ENCODE measurements at places on chromosomes 5 and 9.
A peak's percentile ranks its signal among the peaks of the same experiment; 100 is the strongest.

- no peak for DNase-seq
Measured at GRCh38 chr5:79699763-79700400, 10.2 kb downstream of the CMYA5 start.

DNA sequence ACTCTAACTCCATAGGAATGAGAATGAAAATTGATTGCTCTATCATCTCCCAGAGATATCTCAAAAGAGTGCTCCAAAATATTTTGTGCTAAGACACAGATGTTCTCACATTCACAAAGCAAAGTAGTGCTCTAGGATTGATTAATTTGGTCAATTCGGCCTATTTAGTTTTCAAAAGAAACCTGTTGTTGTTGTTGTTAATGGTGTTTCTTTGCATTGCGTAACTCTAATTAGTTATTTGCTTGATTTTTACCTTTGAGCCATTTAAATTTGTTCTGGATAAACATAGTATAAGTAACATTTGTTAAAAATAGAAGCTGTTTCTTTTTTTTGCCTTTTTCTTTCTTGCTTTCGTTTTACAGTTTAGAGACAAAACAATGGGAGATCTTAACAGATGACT lies 382.5 kb downstream of the CAAP1 start:
- no peak for DNase-seq

DNA sequence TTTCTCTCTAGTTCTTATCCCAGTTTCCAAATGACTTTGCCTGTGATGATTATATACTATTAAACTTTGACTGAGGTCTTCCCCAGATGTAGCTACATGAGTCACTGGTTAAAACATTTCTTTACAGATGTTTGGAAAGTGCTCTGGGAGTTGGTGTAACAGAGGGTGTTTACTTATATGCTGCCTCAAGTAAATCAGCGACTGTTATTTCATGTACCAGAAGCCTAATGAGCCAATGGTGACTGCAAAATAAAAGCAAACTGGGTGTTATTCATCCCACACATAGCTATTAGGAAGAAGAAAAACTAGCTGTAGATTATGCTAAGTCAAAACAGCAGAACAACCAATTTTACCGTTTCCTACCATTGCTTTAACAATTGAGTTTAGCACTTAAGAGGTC lies 929.7 kb upstream of the SEMA6A start:
- DNase-seq: no peak

GRCh38 chr9:130972957-130973685 lies 34.1 kb upstream of the FIBCD1 start:
- no peak for DNase-seq

DNA sequence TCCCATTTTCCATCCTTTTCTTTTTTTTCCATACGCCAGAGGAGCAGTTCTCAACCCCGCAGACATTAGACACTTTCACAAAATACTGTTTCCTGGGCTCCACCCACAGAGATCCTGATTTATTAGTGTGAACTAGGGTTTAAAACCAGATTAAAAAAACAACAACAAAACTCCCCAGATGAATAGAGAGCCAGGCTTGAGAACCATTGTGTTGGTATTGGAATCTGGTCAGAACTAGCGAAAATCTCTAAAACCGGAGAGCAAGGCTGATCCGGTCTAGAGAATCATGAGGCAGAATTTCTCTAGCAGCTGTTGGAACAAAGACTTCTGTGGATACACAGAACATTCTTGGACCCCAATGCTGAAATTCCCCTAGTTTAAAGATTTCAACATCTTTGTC lies 173.0 kb downstream of the PCSK1 start:
- DNase-seq: no peak

DNA sequence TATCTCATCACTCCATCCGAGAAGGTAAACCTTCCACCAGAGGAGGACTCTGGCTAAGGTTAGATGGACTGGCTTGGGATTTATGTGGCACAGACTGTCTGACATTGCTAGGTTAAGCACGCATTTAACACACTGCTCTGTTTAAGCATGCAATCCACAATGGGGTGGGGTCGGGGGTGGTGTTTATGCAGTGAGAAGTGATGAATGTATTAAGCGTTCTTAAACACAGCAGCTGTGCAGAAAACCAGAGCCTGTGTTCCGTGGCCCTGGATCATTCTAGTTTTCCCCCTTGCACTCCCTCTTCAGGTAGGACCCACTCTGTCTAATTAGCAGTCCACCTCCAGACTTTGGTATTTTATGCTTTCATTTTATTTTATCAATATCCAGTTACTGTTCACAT lies 46.4 kb downstream of the STXBP1 start:
- peak; percentile 71 for DNase-seq

DNA sequence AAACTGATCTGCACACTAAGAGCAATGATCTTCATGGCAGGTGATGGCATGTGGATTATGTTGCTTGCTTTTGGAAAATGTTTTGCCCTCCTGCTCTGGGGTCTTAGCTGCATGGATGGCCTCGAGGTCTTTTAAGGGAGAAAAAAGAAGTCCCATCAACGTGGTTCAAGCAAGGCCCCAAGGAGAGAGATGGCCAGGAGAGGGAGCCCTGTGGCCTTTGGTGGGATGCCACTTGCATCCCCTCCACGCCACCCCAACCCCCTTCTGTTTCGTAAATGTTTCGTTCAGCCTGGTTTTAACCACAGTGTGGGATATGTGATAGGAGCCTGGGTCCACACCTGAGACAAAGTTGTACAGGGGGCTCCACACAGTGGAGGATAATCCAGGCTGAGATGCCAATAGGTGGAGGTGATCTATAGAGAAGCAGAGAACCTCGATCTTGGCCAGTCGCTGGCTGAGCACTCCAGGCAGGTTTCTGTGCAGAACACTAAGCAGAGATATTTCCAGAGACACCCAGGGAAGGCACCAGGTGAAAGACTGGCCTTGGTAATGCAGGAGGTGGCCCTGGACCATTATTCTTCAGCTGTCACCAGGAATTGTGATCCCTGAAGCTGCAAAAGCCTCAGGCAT lies 25.8 kb upstream of the FRRS1L start:
- DNase-seq: peak; percentile 86

DNA sequence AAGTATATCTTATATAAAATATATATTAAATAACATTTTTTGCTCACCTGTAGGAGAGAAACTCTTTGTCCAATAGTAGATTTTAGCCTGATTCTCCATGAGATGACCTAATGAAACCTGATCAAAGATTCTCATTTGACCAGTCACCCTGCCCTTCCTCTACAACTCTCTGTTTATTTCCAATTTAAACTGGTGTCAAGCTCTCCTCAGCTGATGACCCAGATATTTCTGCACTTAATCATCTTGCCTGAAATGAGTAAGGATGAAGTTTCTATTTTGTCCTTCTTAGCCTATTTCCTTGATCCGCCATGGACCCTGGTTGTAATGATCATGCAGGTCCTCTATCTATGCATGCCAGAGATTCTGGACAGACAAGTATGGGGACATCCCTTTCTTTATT lies 179.3 kb upstream of the FGF10 start:
- no peak for DNase-seq

DNA sequence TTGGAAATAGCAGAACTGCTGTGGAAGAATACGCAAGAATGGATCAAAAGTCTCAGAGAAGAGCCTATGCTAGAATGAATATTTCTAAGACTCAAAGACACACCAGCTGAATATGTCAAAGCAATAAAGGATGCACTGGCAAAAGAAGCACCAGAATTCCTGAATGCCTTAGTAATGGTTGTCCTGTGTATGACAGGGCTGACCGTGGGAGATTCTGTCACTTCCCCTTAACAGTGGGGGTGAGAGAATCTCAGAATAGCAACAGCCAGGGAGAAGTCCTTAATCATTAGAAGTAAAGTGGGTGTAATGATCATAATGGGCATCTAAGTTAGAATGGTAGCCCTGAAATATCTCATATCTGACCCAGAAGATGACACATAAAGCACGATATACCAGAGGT lies 14.6 kb upstream of the PRR16 start:
- DNase-seq: no peak

DNA sequence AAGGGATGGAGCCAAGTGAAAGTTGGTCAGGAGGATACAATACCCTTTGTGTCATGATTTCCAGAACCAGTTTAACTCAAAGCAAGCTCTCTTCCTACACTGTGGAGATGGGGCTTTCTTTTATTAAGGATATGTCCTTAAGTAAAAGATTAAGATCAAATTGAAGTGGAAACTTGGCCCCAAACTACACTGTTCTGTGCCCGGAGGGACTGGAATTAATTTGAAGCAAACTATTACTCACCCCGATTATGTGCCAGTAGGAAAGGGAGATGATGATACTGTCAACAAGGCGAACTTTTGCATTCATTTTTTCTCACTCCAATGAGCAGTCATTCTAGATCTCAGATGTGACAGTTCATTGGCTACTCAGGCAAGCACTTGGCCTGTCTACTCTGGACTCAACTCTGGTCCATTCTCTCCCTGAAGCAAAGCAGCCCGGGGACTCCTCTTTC lies 186.7 kb downstream of the NTRK2 start:
- DNase-seq: no peak

DNA sequence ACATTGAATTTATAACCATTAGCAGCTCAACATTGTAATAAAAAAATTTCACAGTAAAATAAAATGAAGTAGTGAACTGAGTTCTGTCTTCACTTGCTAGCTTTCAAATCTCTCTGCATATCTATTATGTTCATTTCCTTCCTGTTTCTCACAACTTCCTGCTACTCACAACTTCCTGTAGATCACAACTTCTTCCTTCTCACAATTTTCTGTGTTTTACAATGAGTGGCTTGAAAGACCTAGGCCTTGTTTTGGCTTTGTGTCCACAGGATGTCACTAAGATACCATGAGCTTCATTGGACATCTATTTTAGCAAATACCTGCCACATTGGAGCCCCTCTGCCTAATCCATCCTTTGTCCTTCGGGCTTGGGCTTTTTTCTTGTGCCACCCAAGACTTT lies 480.3 kb upstream of the ADAMTS16 start:
- no peak for DNase-seq

- DNase-seq: no peak
Measured at GRCh38 chr5:110179321-110179720, 489.6 kb downstream of the MAN2A1 start.

DNA sequence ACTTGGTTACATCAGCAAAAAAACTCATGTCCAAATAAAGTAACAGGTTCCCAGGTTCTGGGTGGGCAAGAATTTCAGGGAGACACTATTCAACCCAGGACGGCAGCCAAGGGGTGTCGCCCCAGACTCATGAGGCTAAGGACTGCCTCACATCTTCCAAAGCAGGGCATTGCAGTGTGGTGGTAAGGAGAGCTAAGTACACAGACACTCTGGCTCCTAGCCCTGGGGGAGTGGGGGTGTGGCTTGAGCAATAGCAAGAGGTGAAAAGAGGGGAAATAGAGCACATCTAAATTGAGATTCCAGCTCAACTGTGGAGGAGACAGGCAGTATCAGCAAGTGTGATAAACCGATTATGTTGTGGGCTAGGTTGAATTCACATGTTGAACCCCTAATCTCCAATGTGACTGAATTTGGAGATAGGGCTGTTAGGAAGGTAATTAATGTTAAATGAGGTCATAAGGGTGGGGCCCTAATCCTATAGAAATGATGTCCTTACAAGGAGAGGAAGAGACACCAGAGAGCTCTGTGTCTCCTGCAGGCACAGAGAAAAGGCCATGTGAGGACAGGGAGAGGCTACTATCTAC lies 49.9 kb upstream of the MARCHF11 start:
- DNase-seq: peak; percentile 93

DNA sequence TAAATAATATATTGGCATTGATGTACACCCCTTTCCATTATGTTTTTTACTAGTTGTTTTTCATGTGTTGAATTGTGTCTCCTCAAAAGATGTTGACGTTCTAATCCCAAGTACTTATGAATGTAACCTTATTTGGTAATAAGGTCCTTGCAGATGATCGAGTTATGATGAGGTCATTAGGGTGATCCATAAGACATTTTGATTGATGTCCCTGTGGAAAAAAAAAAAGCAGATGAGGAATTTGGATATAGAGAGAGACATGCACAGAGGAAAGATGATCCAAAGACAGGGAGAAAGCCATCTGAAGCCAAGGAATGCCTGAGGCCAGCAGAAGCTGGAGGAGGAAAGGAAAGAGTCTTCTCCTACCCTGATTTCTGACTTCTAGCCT lies 632.7 kb downstream of the TLR4 start:
- DNase-seq: no peak
